ENCODE measurements at places on chromosomes 13 and 19. TPM values are rescaled to one million over a fixed set of nuclear protein-coding genes. Genes with fewer than 3 reads are reported as not detected.

Gene FFAR1
- 1.8 TPM for polyA plus RNA-seq

Gene CEACAM3
- 0.36 TPM for polyA plus RNA-seq

- DNase-seq: no peak
Measured at GRCh38 chr13:36772853-36773252, 46.2 kb upstream of the RFXAP start.

DNA sequence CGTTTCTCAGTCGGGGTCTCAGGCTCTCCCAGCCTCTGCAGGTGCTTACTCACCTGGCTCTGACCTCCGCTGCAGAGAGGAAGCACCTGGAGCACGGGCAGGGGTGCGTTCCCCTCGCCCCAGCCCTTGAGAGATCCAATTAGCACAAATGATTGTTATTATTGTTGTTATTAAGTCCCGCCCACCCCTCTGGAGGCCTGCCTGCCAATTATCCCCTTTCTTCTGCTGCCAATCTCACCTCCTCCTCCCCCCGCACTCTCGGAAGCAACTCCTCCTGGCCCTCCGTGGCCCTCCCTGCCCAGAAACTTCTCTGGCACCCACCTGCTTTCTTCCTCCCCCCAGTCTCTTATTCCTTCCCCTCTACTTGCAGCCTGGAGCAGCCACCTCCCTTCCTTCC is 8.8 kb downstream of the ZNF787 start:
- no peak for DNase-seq

- no peak for DNase-seq
Measured at GRCh38 chr13:40758811-40759210, 12.2 kb downstream of the MRPS31 start.

- no peak for DNase-seq
Measured at GRCh38 chr13:59157181-59157580, 1006.5 kb downstream of the DIAPH3 start.
